ENCODE measurements at places on chromosomes 11 and 22. TPM values are rescaled to one million over a fixed set of nuclear protein-coding genes. Genes with fewer than 3 reads are reported as not detected.

DNA sequence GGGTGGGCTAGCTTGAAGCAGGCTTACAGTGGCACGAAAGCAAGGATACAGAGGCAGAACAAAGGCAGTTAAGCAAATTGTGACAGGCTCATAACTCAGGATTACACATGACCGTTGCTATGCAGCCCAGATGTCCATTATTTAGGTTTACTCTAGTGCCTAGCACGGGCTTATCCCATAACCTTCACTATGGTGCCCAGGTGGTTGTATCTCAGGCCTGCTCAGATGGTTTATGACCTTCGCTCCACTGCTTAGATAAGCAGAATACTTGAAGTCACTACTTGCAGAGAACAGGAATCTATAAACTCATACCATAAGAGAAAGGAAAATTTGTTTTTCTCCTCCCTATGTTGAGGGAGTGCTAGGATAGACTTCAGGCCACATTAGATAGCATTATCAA, 9.0 kb downstream of the OR6M1 start:
- H3K4me3 ChIP-seq: no peak overlapping the region

- H3K27me3 ChIP-seq: peaks cover 30% of the 10 kb centered on the region
- H3K27ac ChIP-seq: no peak overlapping the region
- DNase-seq: no peak
- peaks cover 13% of the 10 kb centered on the region for H3K36me3 ChIP-seq
Observed at GRCh38 chr11:57646799-57647303, 2.9 kb downstream of the YPEL4 start.

GRCh38 chr22:34501366-34501965, 564.5 kb upstream of the ISX start:
- no peak overlapping the region for H3K27ac ChIP-seq
- H3K36me3 ChIP-seq: no peaks in the 10 kb centered on the region
- H3K27me3 ChIP-seq: no peaks in the 10 kb centered on the region
- DNase-seq: no peak

- peak; percentile 86 for DNase-seq
- no peaks in the 10 kb centered on the region for H3K36me3 ChIP-seq
- H3K4me1 ChIP-seq: peaks cover 74% of the 10 kb centered on the region
- peak overlapping the region; percentile 79 for H3K4me3 ChIP-seq
- H3K27me3 ChIP-seq: no peaks in the 10 kb centered on the region
- peak overlapping the region; percentile 83 for H3K27ac ChIP-seq
Observed at GRCh38 chr11:116986521-116987105, 111.6 kb downstream of the SIK3 start.

GRCh38 chr11:92413757-92414513, 189.3 kb downstream of the FAT3 start:
- no peaks in the 10 kb centered on the region for H3K4me1 ChIP-seq
- no peak for DNase-seq
- no peak overlapping the region for H3K4me3 ChIP-seq
- H3K36me3 ChIP-seq: no peaks in the 10 kb centered on the region
- H3K27me3 ChIP-seq: no peaks in the 10 kb centered on the region

GRCh38 chr22:37075046-37075445, 23.5 kb downstream of the KCTD17 start:
- no peak for DNase-seq
- no peaks in the 10 kb centered on the region for H3K36me3 ChIP-seq
- H3K4me3 ChIP-seq: no peak overlapping the region
- H3K27me3 ChIP-seq: peaks cover 18% of the 10 kb centered on the region
- H3K4me1 ChIP-seq: peaks cover 15% of the 10 kb centered on the region

DNA sequence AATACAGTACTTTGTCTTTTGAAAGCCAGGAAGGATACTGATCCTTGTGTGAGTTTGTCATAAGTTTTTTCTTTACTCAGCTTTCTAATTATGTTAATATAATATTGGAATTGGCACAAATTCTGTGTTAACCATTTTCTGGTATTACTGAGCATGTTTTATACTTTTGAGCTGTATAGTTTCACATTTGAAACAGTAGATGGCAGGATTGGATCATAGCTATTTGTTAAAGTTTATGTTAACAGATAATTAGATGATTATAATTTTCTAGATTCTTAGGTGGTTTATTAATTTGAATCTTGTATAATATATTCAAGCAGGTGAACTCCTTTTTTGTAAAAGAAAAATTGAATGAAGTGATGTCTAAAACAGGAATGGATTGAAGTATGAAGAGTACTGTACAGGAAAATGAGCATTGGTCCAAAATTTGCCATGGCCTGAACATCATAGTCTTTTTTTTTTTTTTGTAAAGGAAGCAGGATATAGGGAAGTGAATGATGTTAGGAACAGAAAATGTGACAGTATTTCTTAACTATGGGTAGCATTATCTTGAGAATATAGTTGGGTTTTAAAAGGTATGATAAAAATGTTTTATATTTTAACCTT, 102.0 kb downstream of the CYP2R1 start:
- no peak overlapping the region for H3K4me3 ChIP-seq
- no peaks in the 10 kb centered on the region for H3K4me1 ChIP-seq
- peak; percentile 3 for DNase-seq
- no peak overlapping the region for H3K27ac ChIP-seq
- H3K36me3 ChIP-seq: no peaks in the 10 kb centered on the region

- H3K27ac ChIP-seq: no peak overlapping the region
- H3K27me3 ChIP-seq: peaks cover 11% of the 10 kb centered on the region
- 0 out of 2 replicates have a peak, but pooled peaks cover 5% of the 10 kb centered on the region for H3K4me1 ChIP-seq
- H3K4me3 ChIP-seq: no peak overlapping the region
- H3K36me3 ChIP-seq: no peaks in the 10 kb centered on the region
Observed at GRCh38 chr11:44622721-44623258, 57.3 kb downstream of the CD82 start.

DNA sequence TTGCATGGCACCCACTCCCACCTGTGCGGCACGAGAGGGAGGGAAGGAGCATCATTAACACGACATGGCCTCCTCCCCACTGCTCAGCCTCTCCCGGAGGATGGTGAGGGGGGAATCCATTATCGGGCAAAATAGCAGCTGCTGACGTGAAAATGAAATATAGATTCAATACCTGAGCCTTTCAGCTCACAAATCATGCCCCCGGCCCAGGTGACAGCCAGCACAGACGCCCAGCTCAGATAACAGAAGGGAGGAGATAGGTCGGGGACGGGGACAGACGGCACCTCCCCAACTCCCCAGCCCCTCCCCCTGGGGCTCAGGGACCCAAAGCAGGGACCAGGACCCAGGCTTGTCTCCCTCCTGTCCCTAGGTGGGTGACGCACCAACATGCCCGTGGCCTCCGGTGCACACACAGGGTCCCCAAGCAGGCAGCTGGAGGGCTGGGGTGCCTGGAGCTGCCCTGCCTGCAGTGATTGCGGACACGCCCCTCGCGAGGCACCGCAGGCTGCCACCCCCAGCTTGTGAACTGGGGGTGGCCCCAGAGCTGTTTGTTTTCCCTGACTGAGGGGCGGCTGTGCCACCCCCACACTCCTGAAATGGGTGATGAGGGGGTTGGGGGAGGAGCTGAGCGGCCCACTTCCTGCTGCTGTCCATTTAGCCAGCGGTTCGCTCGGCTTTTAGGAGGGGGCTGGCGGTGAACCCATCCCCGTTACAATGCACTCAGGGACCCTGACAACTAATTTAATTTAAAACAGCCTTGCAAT, 31.7 kb downstream of the FLRT1 start:
- peaks cover 10% of the 10 kb centered on the region for H3K27me3 ChIP-seq
- no peak overlapping the region for H3K27ac ChIP-seq
- no peak overlapping the region for H3K4me3 ChIP-seq
- H3K36me3 ChIP-seq: no peaks in the 10 kb centered on the region
- DNase-seq: no peak

DNA sequence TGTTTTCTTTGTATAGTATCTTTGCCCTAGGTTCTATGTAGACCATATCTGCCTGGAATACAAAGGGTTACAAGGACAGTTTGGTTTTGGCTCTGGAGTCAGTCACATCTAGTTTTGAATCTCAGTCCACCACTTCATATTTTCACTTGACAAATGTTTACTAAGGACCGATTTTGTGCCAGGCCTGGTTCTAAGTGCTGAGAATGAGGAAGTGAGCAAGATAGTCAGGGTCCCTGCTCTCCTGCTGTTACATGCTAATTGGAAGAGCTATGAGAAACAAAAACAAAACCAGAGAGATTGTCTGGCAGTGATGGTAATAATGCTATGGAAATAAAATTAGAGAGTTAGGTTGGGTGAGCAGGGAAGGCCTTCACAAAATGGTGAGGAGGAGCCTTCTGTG, 66.1 kb upstream of the ARHGAP20 start:
- no peak overlapping the region for H3K4me3 ChIP-seq
- H3K4me1 ChIP-seq: peaks cover 26% of the 10 kb centered on the region
- H3K27me3 ChIP-seq: no peaks in the 10 kb centered on the region
- no peak for DNase-seq
- H3K27ac ChIP-seq: peak overlapping the region; percentile 1
- H3K36me3 ChIP-seq: peaks cover 10% of the 10 kb centered on the region

GRCh38 chr22:50532824-50533796, 3.3 kb upstream of the TYMP start:
- peak overlapping the region; percentile 43 for H3K4me3 ChIP-seq
- H3K4me1 ChIP-seq: no peaks in the 10 kb centered on the region
- no peaks in the 10 kb centered on the region for H3K36me3 ChIP-seq
- DNase-seq: no peak

DNA sequence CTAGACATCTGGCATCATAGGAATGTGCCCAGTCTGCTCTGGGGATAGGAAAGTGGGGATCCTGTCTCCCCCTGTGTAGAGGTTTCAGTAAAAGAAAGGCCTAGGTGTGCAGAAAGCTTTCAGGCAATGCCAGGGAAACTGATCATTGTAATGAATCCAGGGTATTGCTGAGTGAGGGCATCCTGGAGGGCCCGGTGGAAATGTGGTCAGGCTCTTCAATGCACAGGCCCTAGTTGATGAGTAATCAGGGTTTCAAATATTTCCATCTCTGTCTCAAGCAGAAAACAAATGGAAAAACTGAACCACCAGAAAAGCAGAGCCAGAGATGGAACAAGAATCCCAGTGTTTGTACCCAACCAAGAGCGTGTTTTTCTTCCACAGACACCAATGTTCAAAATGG, 2.0 kb downstream of the CD3E start:
- no peaks in the 10 kb centered on the region for H3K36me3 ChIP-seq
- DNase-seq: no peak
- peaks cover 39% of the 10 kb centered on the region for H3K27me3 ChIP-seq
- H3K4me1 ChIP-seq: no peaks in the 10 kb centered on the region
- no peak overlapping the region for H3K27ac ChIP-seq

- H3K36me3 ChIP-seq: no peaks in the 10 kb centered on the region
- DNase-seq: no peak
- no peaks in the 10 kb centered on the region for H3K4me1 ChIP-seq
- H3K4me3 ChIP-seq: no peak overlapping the region
- H3K27me3 ChIP-seq: peaks cover 26% of the 10 kb centered on the region
Observed at GRCh38 chr11:83680321-83680720, 394.2 kb upstream of the CCDC90B start.

GRCh38 chr11:69664901-69665300, 10.3 kb downstream of the LTO1 start:
- H3K4me1 ChIP-seq: peaks cover 7% of the 10 kb centered on the region
- H3K4me3 ChIP-seq: no peak overlapping the region
- H3K27ac ChIP-seq: no peak overlapping the region
- no peak for DNase-seq
- peaks cover 31% of the 10 kb centered on the region for H3K36me3 ChIP-seq
- H3K27me3 ChIP-seq: peaks cover 12% of the 10 kb centered on the region

- no peak overlapping the region for H3K27ac ChIP-seq
- no peak overlapping the region for H3K4me3 ChIP-seq
- H3K4me1 ChIP-seq: no peaks in the 10 kb centered on the region
- H3K36me3 ChIP-seq: no peaks in the 10 kb centered on the region
- no peak for DNase-seq
Observed at GRCh38 chr11:121429556-121429955, 22.6 kb upstream of the SORL1 start.

- peaks cover 14% of the 10 kb centered on the region for H3K4me1 ChIP-seq
- H3K36me3 ChIP-seq: no peaks in the 10 kb centered on the region
- no peak overlapping the region for H3K27ac ChIP-seq
- DNase-seq: no peak
- H3K4me3 ChIP-seq: no peak overlapping the region
Observed at GRCh38 chr22:40056559-40056958, 61.8 kb downstream of the FAM83F start.

GRCh38 chr11:75140269-75141138, 10.4 kb upstream of the SLCO2B1 start:
- no peak overlapping the region for H3K27ac ChIP-seq
- no peaks in the 10 kb centered on the region for H3K36me3 ChIP-seq
- no peak overlapping the region for H3K4me3 ChIP-seq

DNA sequence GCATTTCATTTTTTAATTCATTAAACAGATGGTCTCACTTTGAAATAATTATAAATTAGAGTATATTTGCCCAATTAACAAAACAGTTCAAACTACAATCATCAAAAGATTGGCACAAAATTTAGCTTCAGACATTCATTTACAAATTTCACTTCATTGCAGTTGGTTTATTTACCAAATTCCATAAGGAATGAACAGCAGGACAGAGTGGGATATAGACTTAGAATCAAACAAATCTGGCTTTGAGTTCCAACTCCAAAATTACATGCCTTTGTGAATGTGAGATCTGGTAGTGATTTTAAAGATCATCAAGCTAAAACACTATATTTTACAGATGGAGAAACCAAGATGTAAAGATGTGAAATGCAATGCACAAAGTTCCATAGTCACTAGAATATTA, 310.7 kb upstream of the CNTN5 start:
- H3K36me3 ChIP-seq: no peaks in the 10 kb centered on the region
- no peaks in the 10 kb centered on the region for H3K4me1 ChIP-seq
- H3K4me3 ChIP-seq: no peak overlapping the region
- DNase-seq: no peak

GRCh38 chr11:63599211-63600122, 14.8 kb downstream of the PLAAT3 start:
- H3K4me1 ChIP-seq: peaks cover 39% of the 10 kb centered on the region
- DNase-seq: peak; percentile 91
- peaks cover 3% of the 10 kb centered on the region for H3K27me3 ChIP-seq
- H3K36me3 ChIP-seq: no peaks in the 10 kb centered on the region
- peak overlapping the region; percentile 74 for H3K27ac ChIP-seq

GRCh38 chr11:120344302-120345004, 8.2 kb downstream of the ARHGEF12 start:
- H3K27ac ChIP-seq: no peak overlapping the region
- peaks cover 5% of the 10 kb centered on the region for H3K36me3 ChIP-seq

- H3K4me1 ChIP-seq: no peaks in the 10 kb centered on the region
- H3K36me3 ChIP-seq: peaks cover 12% of the 10 kb centered on the region
- H3K4me3 ChIP-seq: no peak overlapping the region
Observed at GRCh38 chr11:134612140-134613030, 200.3 kb upstream of the B3GAT1 start.

- peaks cover 11% of the 10 kb centered on the region for H3K4me1 ChIP-seq
- DNase-seq: no peak
- no peaks in the 10 kb centered on the region for H3K36me3 ChIP-seq
- no peak overlapping the region for H3K4me3 ChIP-seq
Observed at GRCh38 chr22:28934026-28934425, 50.7 kb downstream of the ZNRF3 start.

Gene SCGB1D2
- total RNA-seq: not detected

Gene HIKESHI
- total RNA-seq: 41.4 TPM

Gene CALCA
- not detected for total RNA-seq

Gene ROM1
- total RNA-seq: 3.6 TPM

Gene FAM111B
- total RNA-seq: 11.9 TPM

Gene PDE2A
- total RNA-seq: 0.07 TPM

Gene BIRC3
- 0.50 TPM for total RNA-seq

Gene RIBC2
- 0.34 TPM for total RNA-seq

Gene PRR33
- not detected for total RNA-seq

Gene PATE2
- total RNA-seq: not detected

Gene MAJIN
- not detected for total RNA-seq

Gene EFCAB6
- 0.73 TPM for total RNA-seq

Gene LGR4
- 13.9 TPM for total RNA-seq

Gene DEUP1
- not detected for total RNA-seq
